Esophagus squamous epithelium (tissue), 5 donors: ENCODE measurements at places on chromosomes 7 and 10.

- no peak for DNase-seq
Measured at GRCh38 chr10:87842776-87843497, 20.4 kb downstream of the KLLN start.

- DNase-seq: no peak
Measured at GRCh38 chr10:100192350-100192749, 6.5 kb upstream of the ERLIN1 start.

GRCh38 chr10:124737221-124737620 lies 7.0 kb downstream of the FAM53B start:
- DNase-seq: no peak

DNA sequence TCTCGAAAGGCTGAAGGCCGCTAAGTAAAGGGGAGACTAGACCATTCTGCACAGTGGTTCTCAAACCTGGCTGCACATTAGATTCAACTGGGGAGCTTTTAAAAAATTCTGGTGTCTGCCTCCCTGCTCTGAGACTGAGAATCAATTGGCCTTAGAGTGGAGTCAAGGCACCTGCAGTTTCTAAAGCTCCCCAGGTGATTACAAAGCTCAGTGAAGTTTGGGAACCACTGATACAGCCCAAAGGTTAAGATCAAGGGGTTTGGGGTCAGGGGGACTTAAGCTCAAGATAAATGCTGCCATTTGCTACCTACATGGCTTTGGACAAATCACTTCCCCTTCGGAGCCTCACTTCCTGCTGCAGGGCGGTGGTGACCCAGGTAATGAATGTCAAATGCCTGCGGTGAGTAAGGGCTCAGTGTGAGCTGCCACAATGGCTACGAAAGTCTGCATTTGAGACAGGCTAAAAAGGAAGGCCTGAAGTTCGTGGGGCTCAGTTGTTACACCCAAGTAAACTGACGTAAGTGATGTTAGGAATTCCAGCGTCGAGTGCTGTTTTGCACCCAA lies 72.3 kb downstream of the TLL2 start:
- DNase-seq: no peak

DNA sequence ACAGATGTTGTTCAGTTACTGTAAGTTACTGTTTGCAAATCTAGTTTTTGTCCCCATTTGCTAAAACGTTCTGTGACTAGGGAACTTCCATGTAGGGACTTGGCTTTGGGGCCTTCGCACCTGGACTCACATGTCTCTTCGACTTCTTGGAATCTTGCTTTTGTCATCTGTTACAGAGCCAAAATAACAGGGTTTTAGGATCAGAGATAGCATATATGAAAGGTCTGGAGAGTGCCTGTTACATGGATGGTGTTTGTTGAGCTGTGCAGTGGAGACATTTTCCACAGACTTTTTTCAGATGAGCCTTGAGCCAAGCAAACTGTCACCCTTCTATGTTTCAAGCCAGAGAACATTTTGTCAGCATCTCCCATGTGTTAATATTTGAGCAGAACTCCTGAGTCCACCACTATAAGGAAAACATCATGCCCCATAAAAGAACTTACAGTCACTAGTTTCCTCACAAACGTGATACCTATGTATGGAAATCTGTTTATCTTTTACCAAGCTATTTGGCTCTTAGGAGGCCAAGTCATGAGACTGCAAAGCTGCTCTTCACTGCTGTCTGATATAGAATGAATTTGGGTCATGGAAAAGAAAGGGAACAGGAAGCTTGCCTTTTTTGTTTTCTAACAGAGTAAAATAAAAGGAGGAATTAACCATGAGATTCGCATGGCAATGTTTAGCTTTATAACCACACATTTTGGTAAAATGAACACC lies 818.6 kb upstream of the IGFBP3 start:
- DNase-seq: no peak

DNA sequence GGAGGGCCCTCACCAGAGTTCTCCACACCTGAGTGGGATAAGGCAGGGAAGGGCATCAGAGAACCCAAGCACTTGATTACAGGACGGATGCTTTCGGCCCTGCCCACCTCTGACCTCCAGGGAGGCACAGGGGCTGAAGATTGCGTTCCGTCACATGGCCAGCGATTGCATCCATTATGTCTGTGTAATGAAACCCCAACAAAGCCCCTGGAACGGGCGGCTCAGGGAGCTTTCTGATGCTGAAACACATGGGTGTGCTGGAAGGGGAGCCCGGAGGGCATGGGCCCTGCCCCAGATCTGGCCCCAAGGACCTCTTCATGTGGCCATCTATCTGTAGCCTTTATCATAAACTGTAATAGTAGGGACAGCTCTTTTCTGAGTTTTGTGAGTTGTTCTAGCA lies 117.2 kb downstream of the PTPN20 start:
- no peak for DNase-seq

DNA sequence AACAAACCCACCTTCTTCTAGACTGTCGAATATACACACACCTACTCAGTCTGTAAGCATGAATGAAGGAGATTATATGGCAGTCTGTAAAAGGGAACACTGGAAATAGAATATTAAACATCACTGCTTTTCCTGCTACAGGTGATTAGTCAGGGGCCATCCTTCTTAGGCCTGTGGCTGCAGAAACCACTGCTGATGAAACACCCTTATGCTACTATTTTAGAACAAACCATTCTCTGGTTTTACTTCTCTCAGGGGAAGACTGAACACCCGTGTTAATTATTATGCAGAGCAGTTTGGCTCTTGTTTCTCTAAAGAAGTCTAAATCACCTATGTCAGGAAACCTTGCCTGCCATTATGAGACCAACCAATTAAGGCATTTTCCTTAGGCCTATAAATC lies 351.1 kb upstream of the KLF6 start:
- no peak for DNase-seq

DNA sequence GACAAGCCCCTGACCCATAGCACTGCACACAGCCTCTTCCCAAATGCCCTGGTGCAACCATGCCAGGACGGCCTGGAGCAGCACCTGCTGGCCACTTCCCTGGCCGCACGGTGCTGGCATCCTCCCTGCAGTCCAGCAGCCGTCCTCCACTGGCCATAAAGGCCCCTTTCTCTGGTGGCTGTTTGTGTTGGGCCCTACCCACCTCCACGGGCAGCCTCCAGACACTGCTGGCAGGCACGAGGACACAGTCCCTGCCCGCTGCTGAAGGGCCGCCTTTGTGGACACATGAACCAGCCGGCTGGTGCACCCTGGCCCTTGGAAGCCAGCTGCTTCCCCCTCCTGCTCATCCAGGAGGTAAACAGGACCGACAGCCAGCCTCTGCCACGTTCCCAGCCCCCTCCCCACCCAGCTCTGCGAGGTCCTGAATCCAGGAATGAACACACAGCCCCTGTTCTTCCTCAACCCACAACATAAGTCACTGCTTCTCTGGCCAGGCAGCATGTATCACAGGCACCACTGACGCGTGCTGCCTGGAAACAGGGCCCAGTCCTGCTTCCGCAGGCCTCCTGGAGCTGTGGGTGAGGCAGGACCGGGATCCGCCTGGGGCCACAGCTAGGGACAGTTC lies 43.8 kb downstream of the SPOCK2 start:
- no peak for DNase-seq

GRCh38 chr10:78212060-78212785 lies 178.6 kb downstream of the RPS24 start:
- no peak for DNase-seq

DNA sequence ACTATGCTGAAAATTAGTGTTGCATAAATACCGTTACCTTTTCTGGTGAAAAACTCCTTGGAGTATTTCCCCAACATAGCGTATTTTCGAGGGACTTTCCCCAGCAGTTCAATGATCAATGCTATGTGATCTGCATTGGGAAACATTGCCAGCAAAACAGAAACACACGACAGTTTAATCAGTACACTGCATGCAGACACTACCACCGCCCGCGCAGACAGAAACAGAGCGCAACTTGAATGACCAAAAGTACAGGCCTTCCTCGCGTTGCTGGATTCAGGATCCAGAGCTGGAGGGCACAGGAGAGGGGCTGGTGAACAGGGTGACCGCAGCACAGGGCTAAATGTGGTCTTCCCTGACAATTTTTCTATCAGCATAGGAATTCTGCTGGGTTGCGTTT lies 111.7 kb downstream of the KMT2E start:
- DNase-seq: no peak

DNA sequence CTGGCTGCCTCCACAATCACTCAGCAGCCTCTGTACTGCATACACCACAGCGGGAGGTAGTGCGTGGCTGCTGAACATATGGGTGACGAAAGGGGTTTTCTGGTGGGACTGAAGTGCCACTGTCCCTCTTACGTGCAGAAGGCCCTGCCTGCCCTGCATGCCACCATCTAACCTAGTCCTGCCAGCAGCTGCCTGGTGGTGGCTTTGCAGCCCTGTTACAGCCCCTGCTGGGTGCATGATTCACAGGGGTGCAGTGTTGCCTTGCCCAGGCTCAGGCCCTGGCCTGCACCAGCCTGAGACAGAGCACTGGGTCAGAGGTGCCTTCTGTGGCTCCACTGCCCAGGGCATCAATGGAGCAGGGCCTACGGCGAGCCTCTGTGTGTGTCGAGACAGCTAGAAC lies 50.1 kb downstream of the SYPL1 start:
- DNase-seq: no peak

DNA sequence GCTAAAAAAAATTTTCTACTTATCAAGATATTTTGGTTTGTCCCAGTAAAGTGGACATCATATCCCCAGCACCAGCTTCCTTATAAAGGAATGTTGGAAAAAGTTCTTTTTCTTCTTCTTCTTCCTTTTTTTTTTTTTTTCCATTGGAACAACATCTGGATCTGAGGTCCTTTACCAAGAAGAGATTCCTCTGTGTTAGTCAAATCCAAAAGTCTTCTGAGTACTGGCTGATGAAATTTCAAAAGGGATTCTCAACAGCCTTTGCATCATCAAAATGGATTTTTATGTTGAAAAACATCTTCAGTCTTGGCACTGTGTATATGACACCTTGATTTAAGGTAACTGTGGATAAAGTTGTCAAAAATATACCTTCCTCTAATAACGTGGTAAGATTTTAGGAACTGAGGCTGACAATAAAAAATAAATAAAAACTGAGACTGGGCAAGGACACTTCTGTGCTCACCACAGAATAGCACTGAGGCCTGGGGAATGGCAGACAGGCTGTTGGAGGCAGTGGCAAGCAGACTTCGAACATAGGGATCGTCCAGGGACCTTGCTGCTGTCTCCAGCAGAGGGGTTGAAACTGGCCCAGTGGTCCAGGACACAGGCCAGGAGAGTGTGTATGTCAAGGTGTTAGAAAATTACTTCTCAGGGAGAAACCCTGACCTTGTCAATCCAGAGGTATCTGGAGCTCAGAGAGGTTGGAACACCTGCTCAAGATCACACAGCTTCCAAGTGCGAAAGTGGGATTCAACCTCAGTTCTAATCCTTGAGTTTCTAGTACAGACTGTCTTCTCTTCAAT lies 130.4 kb downstream of the PTPN20 start:
- DNase-seq: no peak

- no peak for DNase-seq
Measured at GRCh38 chr7:112538726-112539255, 58.0 kb downstream of the LSMEM1 start.

- DNase-seq: no peak
Measured at GRCh38 chr7:70349819-70350218, 751.5 kb downstream of the AUTS2 start.

DNA sequence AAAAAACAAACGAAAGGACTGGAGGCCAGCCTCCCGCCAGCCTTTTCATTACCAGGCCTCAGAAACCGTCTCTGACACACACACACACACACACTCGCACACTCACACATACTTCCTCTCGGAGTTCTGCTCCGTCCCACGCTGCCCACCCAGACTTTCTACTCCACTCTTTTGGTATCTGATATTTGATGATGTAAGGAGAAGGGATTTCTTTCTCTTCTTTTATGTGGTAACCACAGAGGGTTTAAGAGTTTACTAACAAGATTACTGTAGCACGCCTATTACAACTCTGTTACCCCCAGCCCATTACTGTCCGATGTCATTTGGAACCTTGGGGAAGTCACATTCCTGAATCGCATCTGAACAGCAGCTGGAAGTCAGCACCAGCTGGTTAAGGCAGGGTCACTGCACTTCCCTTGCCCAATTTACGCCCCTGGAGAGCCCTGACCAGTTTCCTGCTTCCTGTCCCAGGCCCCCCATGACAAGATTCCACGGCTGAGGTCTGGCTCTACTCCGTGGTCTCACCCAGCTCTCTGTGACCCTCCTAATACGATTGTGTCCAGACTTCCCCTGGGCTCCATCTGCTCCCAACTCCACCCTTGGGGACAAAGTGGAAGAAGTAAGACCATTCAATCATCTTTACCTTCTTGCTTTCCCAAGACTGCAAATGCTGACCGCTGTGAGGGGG lies 1.1 kb downstream of the DENND2A start:
- no peak for DNase-seq

- DNase-seq: no peak
Measured at GRCh38 chr10:43160921-43161255, 22.6 kb downstream of the CSGALNACT2 start.

DNA sequence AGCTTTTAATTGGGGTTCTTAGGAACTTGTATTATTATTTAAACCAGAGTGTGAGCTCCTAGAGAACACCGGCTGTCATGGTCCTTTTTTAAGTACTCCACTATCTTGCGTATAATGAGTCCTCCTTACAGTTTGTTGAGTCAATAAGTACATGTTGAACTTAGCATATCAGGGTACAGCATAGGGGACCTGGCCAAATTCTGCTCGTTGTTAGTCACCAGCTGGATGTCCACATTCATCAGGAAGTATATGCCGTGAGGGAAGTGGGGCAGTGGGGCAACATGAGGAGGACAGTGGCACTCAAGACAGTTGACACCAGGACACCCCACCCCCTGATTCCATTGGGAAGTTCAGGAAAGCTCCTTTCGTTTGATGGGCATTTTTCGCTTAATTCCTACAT lies 16.6 kb downstream of the RPP30 start:
- DNase-seq: no peak

- DNase-seq: no peak
Measured at GRCh38 chr10:75395932-75396630, 5.5 kb downstream of the ZNF503 start.

DNA sequence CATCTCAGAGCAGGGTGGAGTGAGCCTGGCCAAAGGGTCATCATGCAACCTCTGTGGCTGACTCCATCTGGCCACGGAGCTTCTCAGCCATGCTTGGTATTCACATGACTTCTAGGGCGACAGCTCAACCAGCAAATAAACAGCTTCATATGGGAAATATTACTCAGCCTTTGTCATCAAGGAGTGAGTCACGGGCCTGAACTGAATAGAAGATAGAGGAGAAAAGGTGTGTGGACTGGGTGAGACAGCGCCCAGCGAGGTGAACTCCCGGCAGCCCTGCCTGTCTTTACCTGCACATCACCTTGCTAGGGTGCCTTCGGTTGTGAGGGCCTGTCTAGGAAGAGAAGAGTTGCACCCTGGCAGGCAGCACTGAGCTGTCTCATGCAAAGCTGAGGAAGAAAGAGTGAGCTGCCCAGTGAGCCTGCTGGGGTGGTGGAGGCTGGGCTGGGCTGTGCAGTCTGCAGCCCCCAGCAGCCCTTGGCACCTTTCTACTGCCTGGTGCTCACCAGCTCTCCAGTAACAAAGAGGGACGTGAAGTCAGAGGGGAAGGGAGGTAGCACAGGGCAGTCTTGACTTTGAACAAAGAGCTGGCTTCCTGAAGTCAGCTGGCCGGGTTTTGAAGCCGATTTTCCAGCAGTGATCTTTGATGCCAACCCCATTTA lies 114.2 kb downstream of the EGFR start:
- no peak for DNase-seq

- DNase-seq: no peak
Measured at GRCh38 chr10:30454744-30455510, 20.9 kb downstream of the MAP3K8 start.

GRCh38 chr10:107732045-107732444 lies 567.5 kb upstream of the SORCS1 start:
- no peak for DNase-seq

GRCh38 chr7:191981-192649 lies at the start of gene FAM20C:
FAM20C (plus strand) TSS chr7:192571; CDS start chr7:193200, 629 bp downstream.
- no peak for DNase-seq
